ENCODE measurements at places on chromosomes 2 and 18.

DNA sequence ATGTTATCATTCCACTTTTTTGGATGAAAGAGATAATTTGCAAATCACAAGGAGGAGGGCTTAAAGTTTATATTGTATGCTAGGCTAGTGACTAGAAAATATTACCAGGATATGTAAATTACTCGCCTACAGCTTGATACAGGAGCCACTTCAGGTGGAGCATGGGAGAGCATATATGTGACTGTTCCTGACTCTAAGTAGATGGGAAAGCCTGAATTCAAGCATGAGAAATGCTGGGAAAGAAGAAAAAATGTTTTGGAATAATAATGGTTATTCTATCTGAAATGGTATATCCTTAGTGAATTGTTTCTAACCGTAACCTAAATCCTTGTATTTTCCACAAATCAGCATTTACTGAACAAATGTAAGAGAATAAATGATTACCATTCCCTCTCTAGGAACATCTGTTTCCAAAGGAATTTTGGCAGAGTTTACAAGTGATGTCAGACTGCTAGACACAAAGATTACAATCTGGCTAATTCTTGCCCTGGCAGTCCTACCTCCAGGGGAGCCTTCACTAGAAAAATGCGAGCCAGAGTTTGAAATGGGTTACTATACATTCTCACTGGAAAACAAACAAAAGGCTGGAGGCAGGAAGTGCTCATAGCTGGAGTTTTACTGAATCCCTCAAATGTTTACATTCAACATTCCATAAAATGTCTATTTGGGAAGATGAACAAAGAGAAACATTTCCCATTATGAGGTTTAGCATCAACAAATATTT lies 129.4 kb upstream of the MAPRE2 start:
- peak; percentile 80 for DNase-seq

- DNase-seq = no peak
Measured at GRCh38 chr2:71464389-71464788, 11.0 kb downstream of the DYSF start.

DNA sequence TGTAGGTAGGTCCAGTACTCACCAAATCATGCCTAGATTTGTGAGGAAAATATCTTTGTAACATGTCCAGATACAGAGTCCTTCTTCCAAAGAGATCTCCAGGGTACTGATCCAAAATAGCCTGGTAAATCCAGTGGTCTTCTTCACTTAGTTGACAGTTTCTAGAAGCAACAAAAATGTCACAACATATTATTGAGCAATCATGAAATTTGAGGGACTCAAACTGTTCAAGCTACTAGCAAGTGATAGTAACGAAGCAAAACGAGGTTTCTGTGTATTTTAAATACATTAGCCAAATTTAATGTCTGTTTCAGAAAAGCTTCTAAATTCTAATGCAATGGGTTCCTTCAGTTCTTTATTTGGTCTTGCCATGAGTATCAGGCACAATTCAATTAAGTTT lies 142.8 kb downstream of the CCDC148 start:
- DNase-seq = no peak

DNA sequence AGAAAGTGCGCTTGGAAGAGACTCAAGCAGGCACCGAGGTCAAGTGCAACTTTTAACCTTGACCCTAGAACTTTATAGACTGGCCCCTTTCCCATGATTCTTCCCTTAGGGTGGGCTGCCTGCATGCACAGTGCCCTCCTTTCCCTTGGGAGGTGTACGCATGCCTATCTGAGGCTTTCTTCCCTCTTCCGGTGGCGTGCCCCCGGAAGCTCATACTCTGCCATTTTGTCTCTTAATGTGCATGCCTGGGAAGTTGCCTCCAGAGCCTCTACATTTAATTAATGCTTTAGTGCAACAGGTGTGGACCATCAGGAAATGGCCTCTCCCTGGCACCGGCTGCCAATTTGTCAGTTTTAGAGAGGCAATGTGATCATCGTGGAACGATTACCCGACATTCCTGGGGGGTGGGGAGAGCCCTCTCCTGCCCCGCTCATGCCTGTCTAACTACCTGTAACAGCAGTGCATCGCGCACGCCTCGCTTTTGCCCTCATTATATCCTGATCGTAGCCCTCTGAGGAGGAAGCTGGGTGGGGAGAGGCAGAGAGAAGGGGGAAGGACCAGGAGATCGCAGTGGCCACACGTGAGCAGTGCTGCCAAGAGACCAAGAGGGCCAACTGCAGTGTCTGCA lies 194.8 kb downstream of the TFCP2L1 start:
- no peak for DNase-seq

DNA sequence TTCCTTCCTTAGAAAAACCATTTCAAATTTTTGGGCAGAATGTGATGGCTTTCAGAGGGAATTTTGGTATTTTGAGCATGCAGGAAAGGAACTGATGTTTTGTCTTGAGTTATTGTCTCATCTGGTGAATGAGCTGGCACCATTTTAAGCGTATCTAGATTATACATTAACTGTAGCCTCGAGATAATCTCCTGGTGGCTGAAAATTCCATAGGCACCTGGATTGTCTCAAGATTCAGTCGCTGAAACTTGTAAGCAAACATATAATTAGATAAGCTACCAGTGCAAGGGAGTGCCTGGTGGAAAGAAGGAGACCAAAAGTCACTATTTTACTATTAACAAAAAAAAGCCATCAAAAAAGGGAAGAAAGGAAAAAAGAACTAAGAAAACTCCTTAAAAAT lies 687.8 kb upstream of the DDX18 start:
- DNase-seq = no peak
